ENCODE measurements at places on chromosomes 7 and 10. TPM values are rescaled to one million over a fixed set of nuclear protein-coding genes. Genes with fewer than 3 reads are reported as not detected.

TRIL gene
- 2.5 TPM for total RNA-seq

ARHGEF35 gene
- 2.1 TPM for total RNA-seq

SRGN gene
- 313 TPM for total RNA-seq

MYO3A gene
- total RNA-seq = 0.21 TPM

OPN4 gene
- 0.59 TPM for total RNA-seq

HPSE2 gene
- 0.63 TPM for total RNA-seq

CALHM2 gene
- 69.0 TPM for total RNA-seq

SUGCT gene
- total RNA-seq = 20.8 TPM

IFIT1B gene
- not detected for total RNA-seq

C10orf105 gene
- 0.22 TPM for total RNA-seq

TRIM74 gene
- total RNA-seq = not detected

PTPRZ1 gene
- total RNA-seq = 16.2 TPM

WIPF3 gene
- total RNA-seq = 4.2 TPM

NEBL gene
- 34.5 TPM for total RNA-seq

TMEM130 gene
- 5.7 TPM for total RNA-seq

INPP5F gene
- 39.8 TPM for total RNA-seq

PTPN12 gene
- 168 TPM for total RNA-seq

HUS1 gene
- 26.5 TPM for total RNA-seq

PDLIM1 gene
- 150 TPM for total RNA-seq

SFR1 gene
- total RNA-seq = 5.7 TPM

STYXL1 gene
- 9.9 TPM for total RNA-seq

RELN gene
- 89.2 TPM for total RNA-seq

TAS2R4 gene
- total RNA-seq = 3.6 TPM

TAS2R5 gene
- total RNA-seq = 4.8 TPM

INMT gene
- 113 TPM for total RNA-seq

CLRN3 gene
- not detected for total RNA-seq

CEP41 gene
- total RNA-seq = 5.7 TPM

ZNF853 gene
- 18.2 TPM for total RNA-seq

PLEKHS1 gene
- total RNA-seq = not detected
